NCI-H510A treated with DMSO at 0.1 percent for 48 hours (cell line): ENCODE measurements at places on chromosomes 1 and 21.

- no peak for DNase-seq
These were observed 63.0 kb downstream of the MEGF6 start for GRCh38 chr1:3548156-3548893.

DNA sequence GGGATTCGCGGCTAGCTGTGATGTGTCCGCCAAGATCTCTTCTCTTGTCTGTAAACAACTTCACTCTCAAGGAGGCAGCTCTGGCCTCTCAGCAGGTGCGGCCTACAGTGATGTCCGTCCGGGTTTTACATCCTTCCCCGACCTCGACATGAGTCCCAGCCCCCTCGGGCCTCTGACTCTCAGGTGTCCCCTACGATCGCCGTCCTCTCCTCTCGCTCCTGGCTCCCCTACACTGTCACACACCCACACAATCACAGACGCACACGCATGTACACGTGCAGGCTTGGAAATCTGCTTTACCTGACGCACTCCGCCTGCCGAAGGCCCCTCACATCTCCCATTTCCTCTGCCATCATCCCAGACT is 797 bp upstream of the RSPH1 start:
- DNase-seq: no peak

DNA sequence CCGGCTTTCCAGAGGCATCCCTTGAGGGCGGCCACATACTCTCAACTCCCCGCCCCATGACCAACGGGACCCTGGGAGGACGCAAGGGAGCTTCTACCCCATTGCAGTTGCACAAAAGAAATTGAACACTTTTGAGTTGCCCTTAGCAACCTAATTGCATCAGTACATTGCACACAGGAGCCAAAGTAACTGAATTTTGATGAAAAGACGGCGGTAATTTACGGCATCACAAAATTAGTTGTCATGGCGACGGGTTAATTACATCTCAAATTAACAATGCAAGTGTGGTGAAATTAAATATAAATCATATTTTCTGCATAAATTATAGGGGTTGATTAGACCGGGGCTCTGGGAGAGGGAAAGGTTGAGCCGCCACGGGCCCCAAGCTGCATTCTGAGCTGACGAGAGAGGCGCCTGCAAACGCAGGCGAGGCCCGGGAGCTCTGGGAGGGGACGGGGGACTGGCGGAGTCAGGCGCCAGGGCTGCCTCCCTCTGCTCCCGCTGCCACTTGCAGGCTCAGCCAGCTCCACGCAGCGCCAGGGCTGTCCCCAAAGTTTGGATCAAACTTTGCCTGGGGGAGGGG is 61.4 kb downstream of the CASZ1 start:
- DNase-seq: peak; percentile 80

- peak; percentile 50 for DNase-seq
These were observed 88.4 kb upstream of the RHOU start for GRCh38 chr1:228646717-228647522.

DNA sequence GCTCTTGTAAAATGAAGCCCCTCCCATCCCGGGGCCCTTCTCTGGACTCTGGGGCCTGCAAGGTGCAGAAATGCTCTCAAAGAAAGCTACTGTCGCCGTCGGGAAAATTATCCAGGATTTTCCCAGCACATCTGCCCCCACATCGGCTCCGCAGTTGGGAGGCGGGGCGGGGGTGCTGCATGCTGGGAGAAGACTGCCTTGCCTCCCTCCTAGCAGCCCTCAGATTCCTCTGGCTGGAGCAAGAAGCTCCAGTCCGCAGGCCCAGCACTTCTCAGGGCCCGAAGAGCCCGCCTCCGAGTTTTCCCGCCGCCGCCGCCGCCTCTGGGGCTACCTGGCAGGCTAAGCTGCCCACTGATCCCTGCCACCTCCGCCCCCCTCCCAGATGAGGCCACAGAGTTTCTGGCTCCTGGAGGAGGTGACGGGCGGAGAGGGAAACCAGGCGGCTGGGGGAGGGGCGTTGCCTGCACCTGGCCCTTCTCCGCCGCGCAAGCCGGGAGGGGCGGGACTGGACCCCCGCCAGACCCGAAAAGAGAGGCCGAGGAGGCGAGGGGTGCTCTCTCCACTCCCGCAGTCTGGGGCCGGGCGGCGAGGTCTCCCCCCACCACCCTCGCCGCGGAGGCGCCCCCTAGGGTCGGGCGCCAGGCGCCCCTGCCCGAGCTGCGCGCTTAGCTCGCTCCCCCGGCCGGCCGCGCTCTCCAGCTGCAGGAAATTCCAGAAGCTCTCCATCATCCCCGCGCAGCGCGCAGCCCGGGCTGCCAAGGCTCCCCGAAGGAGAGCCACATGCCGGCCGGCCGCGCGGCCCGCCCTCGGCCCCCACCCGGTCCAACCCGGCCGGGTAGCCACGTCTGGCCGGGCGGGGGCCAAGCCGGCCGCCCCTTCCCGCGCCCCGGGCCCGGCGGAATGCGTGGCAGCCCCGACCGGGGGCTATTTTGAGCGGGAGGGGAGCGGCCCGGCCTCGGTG is 28.8 kb downstream of the AHDC1 start:
- peak; percentile 92 for DNase-seq

- DNase-seq: no peak
These were observed 36.9 kb upstream of the HIVEP3 start for GRCh38 chr1:41955461-41956159.

DNA sequence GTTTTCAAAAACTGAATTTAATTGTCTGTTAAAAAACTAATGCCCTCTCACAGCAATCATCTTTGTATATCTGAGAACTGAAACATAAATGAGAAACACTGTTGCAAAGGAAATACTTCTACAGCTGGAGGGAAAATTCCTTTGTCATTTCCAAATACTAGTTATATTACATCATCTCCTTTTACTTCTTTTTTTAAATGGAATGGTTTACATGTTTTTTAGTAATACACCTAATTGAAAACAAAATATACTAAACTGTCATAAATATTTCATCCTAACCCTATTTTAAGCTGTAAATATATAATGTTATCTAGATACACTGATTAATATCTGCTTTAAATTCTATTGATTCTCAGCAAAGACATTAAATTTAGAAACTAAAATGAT is 19.1 kb downstream of the CDC42BPA start:
- DNase-seq: no peak

DNA sequence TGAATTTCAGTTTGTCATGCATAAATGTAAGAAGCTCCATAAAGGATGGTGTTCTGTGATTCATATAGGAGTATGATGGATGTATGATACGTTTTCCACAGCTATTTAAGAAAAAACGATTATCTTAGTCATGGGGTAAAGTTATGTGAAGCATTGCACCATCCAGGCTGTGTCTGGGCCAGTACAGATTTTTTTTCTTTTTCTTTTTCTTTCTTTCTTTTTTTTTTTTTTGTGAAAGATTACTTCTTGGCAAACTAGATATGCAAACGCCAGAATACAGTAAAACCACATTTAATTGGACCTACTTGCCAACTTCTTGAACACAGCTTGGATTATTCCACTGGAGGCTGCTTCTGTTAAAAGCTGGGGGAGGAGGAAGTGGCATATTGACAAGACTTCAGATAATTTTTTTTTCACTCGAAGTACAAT is 14.9 kb downstream of the ZBTB18 start:
- DNase-seq: no peak

- no peak for DNase-seq
These were observed 42.7 kb downstream of the SLC45A1 start for GRCh38 chr1:8360493-8361197.

DNA sequence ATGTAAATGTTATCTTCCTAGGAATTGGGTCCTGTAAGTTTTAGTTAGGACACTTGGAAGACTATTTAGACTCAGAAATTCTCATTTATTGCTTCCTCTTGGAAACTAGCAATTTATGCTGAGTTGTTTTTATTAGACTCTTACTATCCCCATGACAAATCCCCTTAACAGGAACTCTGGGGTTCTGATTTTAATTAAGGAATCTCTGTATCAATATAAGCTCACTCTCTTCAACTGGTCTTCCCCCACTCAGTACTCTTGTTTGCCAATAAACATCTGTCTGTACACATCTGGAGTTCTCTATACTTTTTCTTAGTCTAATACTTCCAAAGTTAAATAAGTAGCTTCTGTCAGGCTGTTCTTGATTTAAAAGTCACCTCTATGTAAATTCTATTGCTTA is 64.1 kb upstream of the TBX15 start:
- DNase-seq: no peak

DNA sequence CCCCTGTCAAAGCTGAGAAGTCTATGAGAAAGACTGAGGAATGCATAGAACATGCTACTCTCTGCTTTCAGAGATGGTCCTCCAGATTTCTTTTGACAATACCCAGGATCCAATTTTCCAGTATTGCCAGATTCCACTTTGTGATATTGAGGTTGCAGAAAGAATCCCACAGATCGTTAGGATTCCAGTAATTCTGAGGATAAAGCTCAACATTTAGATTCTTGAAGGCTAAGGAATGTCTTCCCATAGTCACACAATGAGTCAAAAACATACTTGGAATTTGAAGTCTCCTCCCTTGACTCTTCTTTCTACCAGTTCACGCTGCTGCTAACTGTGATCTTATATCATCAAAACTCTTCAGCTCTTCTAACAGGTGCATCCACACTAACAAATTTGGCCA is 57.1 kb downstream of the TNFSF18 start:
- DNase-seq: no peak

- no peak for DNase-seq
These were observed 254.5 kb downstream of the DNM3 start for GRCh38 chr1:172095846-172096245.

- DNase-seq: no peak
These were observed 341.7 kb upstream of the ADGRL2 start for GRCh38 chr1:81459043-81459442.

DNA sequence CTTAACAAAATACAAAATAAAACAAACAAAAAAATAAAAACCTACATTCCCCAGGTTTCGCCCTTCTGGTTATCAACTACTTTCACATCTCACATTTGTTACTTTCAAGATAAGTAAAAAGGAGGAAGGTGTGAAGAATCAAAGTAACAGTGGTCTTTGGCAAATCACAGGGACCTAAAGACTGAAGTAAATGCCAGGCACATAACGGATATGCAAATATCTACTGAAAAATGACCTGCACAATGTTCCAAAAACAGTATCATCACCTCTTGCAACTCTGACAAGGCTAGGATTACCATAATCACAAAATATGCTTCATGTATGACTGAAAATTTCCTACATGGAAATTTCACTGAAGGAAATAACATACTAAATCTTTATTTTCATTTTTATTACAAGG is 29.3 kb downstream of the COP1 start:
- no peak for DNase-seq
